ENCODE measurements at places on chromosomes 2 and 18.

GRCh38 chr2:237955640-237956401 is 11.0 kb upstream of the UBE2F start:
- no peak for DNase-seq

DNA sequence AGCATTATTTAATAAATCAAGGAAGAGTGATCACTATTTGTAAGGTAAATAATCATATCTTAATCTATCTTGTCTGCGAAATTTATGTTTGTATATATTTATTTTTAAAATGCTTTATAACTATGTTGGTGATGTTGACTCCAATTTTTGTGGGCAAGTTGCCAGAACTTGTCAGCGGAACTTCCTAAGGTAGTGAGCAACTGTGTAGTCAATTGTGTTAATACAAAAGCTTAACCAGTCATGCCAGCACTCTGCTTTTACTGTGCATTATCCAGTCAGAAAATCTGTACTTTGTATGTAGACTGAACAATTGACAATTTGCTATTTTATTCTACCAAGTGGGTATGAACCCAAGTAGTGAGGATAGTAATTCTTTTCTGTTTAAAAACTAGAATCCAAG is 61.9 kb upstream of the RND3 start:
- DNase-seq = no peak

DNA sequence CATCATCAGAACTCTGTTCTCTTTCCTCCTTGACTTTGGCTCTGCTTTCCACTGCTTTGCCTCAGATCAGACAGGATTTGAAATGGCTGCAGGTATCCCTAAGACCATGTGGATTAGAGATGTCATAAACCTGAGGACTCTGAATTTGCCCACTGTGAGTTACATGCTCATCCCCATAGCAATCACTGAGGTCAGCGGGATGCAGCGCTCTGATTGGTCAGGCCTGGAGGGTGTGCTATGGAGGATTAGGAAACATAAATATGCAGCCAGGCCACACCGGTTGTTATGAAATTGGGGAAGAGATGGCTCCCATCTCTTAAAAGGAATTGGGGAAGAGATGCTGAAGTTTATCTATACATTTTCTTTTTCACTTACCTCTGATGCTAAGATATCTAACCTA is 73.7 kb upstream of the DNAJC10 start:
- peak; percentile 49 for DNase-seq

DNA sequence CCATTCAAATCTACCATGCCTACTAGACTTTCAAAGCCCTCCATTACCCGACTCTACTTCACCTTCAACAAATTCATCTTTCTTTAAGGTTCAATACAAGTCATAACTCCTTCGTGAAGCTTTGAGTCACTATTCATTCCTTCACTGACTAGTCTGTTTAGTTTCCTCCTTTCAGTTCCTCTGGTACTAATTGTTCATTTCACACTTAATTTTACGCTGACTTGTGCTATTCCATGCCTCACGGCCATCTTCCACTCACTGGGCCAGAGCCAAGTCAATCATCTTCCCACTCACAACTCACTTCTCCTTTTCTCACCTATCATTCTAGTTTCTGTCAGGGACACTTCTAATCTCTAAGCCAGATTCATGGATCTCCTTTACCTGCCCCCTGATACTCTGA is 136.2 kb downstream of the MTX2 start:
- DNase-seq = no peak

- no peak for DNase-seq
Observed at GRCh38 chr2:7992612-7993602, 688.9 kb upstream of the ID2 start.

- DNase-seq = no peak
Observed at GRCh38 chr2:61689568-61689967, 151.4 kb upstream of the XPO1 start.

GRCh38 chr2:173327421-173327820 is 27.3 kb upstream of the CDCA7 start:
- DNase-seq = no peak

Measured in activated CD4-positive, alpha-beta T cell treated with anti-CD3 and anti-CD28 coated beads, Interleukin-10, Interleukin-2, amounts not matched to agents 100 ng/mL and 50 ng/mL, durations not matched to agents 16 hours and 8 hours (primary cell).